ENCODE measurements at places on chromosomes 7 and 10.
A peak's percentile ranks its signal among the peaks of the same experiment; 100 is the strongest.

GRCh38 chr7:97512441-97513207 is 219.3 kb upstream of the TAC1 start:
- H3K4me1 ChIP-seq = no peaks in the 10 kb centered on the region
- no peaks in the 10 kb centered on the region for H3K27me3 ChIP-seq
- no peak overlapping the region for H3K4me3 ChIP-seq
- H3K36me3 ChIP-seq = no peaks in the 10 kb centered on the region

DNA sequence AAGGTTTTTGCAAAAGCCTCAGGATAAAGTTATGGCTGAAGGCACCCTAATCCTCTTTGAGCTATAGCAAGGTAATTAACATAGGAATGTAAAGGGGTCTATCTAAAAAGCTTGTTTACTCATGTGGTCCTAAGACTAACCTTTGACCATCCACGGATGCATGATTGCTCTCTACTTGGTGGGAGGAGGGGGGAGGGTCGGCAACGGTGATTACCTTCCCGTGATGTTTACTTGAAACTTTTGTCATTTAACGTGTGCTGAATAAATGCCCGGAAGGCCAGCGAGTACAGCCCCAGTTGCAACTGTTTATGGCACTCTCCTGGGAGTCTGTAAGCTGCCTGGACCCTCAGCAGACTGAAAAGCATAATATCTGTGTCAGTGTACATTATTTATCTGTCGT is 78.9 kb upstream of the GPR22 start:
- H3K4me1 ChIP-seq = no peaks in the 10 kb centered on the region
- H3K4me3 ChIP-seq = no peak overlapping the region
- H3K27me3 ChIP-seq = no peaks in the 10 kb centered on the region

- no peaks in the 10 kb centered on the region for H3K27me3 ChIP-seq
- no peak overlapping the region for H3K4me3 ChIP-seq
Observed at GRCh38 chr7:121027761-121028669, 39.5 kb downstream of the CPED1 start.

GRCh38 chr10:103284170-103284569 is 7.2 kb downstream of the INA start:
- no peaks in the 10 kb centered on the region for H3K36me3 ChIP-seq
- peaks cover 6% of the 10 kb centered on the region for H3K27me3 ChIP-seq
- no peak overlapping the region for H3K4me3 ChIP-seq
- no peaks in the 10 kb centered on the region for H3K4me1 ChIP-seq

- H3K27me3 ChIP-seq = no peaks in the 10 kb centered on the region
- peak overlapping the region; percentile 87 for H3K4me3 ChIP-seq
- H3K4me1 ChIP-seq = peaks cover 44% of the 10 kb centered on the region
- peak; percentile 15 for DNase-seq
Observed at GRCh38 chr10:102645388-102645740, 1.1 kb downstream of the TRIM8 start.

DNA sequence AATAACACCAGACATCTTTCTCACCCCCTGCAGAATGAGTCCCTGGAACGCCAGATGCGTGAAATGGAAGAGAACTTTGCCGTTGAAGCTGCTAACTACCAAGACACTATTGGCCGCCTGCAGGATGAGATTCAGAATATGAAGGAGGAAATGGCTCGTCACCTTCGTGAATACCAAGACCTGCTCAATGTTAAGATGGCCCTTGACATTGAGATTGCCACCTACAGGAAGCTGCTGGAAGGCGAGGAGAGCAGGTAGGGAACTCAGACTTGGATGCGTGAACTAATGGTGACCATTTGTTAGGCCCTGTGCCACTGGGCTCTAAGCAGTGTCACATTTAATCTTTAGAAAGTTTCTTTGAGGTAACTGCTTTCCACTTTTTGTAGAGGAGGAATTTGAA is 7.1 kb downstream of the VIM start:
- no peak for DNase-seq
- H3K4me1 ChIP-seq = peaks cover 24% of the 10 kb centered on the region
- H3K4me3 ChIP-seq = no peak overlapping the region
- no peak overlapping the region for H3K27ac ChIP-seq
- no peaks in the 10 kb centered on the region for H3K27me3 ChIP-seq

GRCh38 chr10:75746356-75746755 is 314.9 kb downstream of the LRMDA start:
- DNase-seq = no peak
- no peak overlapping the region for H3K27ac ChIP-seq
- no peaks in the 10 kb centered on the region for H3K4me1 ChIP-seq
- H3K4me3 ChIP-seq = no peak overlapping the region
- no peaks in the 10 kb centered on the region for H3K27me3 ChIP-seq

- H3K27ac ChIP-seq = no peak overlapping the region
- H3K36me3 ChIP-seq = no peaks in the 10 kb centered on the region
- no peak for DNase-seq
- H3K4me3 ChIP-seq = no peak overlapping the region
- H3K4me1 ChIP-seq = no peaks in the 10 kb centered on the region
Observed at GRCh38 chr10:30736685-30737232, 107.2 kb upstream of the LYZL2 start.

DNA sequence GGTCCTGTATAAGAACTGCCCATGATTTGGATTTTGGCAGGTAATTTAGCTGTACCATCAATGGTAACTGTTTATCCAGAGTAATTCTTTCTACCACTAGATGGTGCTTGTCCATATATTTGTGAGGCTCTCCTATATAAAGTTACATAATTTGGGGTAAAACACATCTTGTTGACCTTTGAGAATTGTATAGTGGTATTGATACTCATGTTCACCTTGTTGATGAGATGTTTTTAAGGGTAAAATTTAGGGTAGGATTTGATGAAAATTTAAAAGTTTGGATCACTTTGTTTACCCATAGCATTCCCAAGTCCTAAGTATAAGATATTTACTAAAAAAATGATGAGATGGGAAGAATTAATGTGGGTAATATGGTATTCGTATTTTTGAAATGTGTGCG is 31.6 kb downstream of the ST7 start:
- no peaks in the 10 kb centered on the region for H3K4me1 ChIP-seq
- no peak overlapping the region for H3K4me3 ChIP-seq
- no peak overlapping the region for H3K27ac ChIP-seq
- H3K36me3 ChIP-seq = no peaks in the 10 kb centered on the region
- DNase-seq = no peak

GRCh38 chr10:125629758-125630376 is 53.1 kb downstream of the TEX36 start:
- no peak overlapping the region for H3K27ac ChIP-seq
- no peaks in the 10 kb centered on the region for H3K27me3 ChIP-seq
- H3K4me3 ChIP-seq = no peak overlapping the region
- no peaks in the 10 kb centered on the region for H3K4me1 ChIP-seq

- no peak overlapping the region for H3K27ac ChIP-seq
- no peaks in the 10 kb centered on the region for H3K36me3 ChIP-seq
- H3K4me1 ChIP-seq = no peaks in the 10 kb centered on the region
- no peak overlapping the region for H3K4me3 ChIP-seq
Observed at GRCh38 chr7:17046666-17047065, 164.9 kb upstream of the AGR3 start.

GRCh38 chr7:81256991-81257390 is 338.1 kb upstream of the SEMA3C start:
- no peaks in the 10 kb centered on the region for H3K36me3 ChIP-seq
- no peak for DNase-seq
- no peaks in the 10 kb centered on the region for H3K27me3 ChIP-seq
- no peak overlapping the region for H3K4me3 ChIP-seq
- H3K4me1 ChIP-seq = no peaks in the 10 kb centered on the region
- no peak overlapping the region for H3K27ac ChIP-seq

DNA sequence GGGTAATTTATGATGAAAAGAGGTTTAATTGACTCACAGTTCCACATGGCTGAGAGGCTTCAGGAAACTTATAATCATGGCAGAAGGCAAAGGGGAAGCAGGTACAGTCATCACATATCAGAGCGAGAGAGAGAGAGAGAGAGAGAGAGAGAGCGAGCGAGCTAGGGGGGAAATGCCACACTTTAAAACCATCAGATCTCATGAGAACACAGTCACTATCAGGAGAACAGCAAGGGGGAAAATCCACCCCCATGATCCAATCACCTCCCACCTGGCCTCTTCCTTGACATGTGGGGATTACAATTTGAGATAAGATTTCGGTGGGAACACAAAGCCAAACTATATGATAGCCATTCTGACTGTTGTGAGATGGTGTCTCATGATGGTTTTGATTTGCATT is 576.3 kb downstream of the GFRA1 start:
- H3K27me3 ChIP-seq = no peaks in the 10 kb centered on the region
- no peak for DNase-seq
- no peaks in the 10 kb centered on the region for H3K4me1 ChIP-seq
- H3K36me3 ChIP-seq = no peaks in the 10 kb centered on the region
- H3K27ac ChIP-seq = no peak overlapping the region
- no peak overlapping the region for H3K4me3 ChIP-seq

GRCh38 chr10:43961523-43962345 is 313.1 kb upstream of the ZNF32 start:
- no peak for DNase-seq
- H3K4me1 ChIP-seq = no peaks in the 10 kb centered on the region
- H3K27me3 ChIP-seq = no peaks in the 10 kb centered on the region
- no peak overlapping the region for H3K4me3 ChIP-seq
- no peaks in the 10 kb centered on the region for H3K36me3 ChIP-seq

DNA sequence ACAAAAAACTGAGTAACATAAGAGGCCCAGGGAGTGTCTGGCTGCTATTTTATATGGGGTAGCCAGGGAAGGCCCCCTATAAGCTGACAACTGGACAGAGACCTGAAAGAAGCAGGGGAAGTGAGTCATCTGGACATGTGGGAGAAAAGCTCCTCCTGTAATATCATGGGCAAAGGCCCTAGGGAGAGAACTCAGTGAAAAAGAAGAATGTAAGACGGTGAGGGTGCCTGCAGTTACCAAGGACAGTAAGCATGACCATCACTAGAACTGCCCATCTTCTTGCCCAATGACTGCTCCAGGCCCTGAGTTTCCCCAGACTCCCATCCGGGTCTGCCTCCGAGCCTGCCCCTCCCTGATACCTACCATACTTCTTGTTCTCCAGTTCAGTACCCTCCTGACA is 2.3 kb downstream of the ELMO1 start:
- H3K4me3 ChIP-seq = no peak overlapping the region
- no peaks in the 10 kb centered on the region for H3K36me3 ChIP-seq

- H3K36me3 ChIP-seq = no peaks in the 10 kb centered on the region
- H3K4me3 ChIP-seq = no peak overlapping the region
- DNase-seq = no peak
- no peak overlapping the region for H3K27ac ChIP-seq
- no peaks in the 10 kb centered on the region for H3K4me1 ChIP-seq
Observed at GRCh38 chr7:105743351-105744090, 132.9 kb downstream of the ATXN7L1 start.

- peaks cover 32% of the 10 kb centered on the region for H3K36me3 ChIP-seq
- no peak overlapping the region for H3K4me3 ChIP-seq
- DNase-seq = no peak
- H3K4me1 ChIP-seq = no peaks in the 10 kb centered on the region
Observed at GRCh38 chr7:35670856-35671569, 23.9 kb downstream of the HERPUD2 start.

GRCh38 chr10:90417029-90417428 is 440.8 kb downstream of the HTR7 start:
- no peak overlapping the region for H3K4me3 ChIP-seq
- H3K4me1 ChIP-seq = no peaks in the 10 kb centered on the region
- no peak overlapping the region for H3K27ac ChIP-seq
- no peaks in the 10 kb centered on the region for H3K27me3 ChIP-seq

DNA sequence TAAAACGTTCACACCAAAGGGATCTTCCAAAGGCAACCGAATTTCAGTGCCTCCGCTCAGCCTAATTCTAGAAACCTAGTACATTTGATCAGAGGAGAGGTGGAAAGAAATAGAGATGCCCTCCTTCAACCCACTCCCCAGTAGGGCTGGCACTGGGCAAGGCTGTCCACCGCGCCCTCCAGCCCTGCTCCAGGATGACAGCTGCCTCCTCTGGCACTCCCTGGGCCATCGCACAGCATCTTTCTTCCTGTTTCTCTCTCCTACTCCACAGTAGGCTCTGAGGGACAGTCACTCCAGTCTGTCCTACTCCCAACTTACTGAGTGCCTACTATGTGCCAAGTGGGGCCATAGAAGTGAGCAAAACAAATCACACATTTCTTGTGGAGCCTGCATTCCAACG is 226.2 kb downstream of the SKIDA1 start:
- H3K27ac ChIP-seq = no peak overlapping the region
- DNase-seq = no peak
- H3K4me1 ChIP-seq = no peaks in the 10 kb centered on the region

- no peak overlapping the region for H3K27ac ChIP-seq
- H3K27me3 ChIP-seq = no peaks in the 10 kb centered on the region
- no peaks in the 10 kb centered on the region for H3K36me3 ChIP-seq
- no peaks in the 10 kb centered on the region for H3K4me1 ChIP-seq
- no peak overlapping the region for H3K4me3 ChIP-seq
Observed at GRCh38 chr10:52571516-52572182, 200.9 kb downstream of the MBL2 start.

DNA sequence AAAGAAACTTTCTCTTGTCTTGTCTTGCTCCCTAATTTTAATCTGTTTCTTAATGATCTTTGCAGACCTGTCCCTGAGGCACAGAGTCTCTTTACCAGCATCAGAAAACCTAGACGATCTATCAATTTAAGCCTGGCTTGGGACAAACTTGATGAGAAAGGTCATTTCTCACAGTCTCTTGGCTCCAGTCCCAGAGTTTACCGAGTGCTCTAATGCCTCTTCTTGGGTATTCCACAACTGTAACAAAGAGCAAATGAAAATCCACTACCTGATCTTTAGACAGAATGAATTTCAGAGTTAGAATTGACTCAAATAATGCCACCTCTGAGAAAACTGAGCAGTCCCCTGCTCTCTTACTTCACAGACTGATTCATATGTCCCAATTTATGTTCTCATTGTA is 106.4 kb upstream of the DNAJB12 start:
- no peak overlapping the region for H3K4me3 ChIP-seq
- no peaks in the 10 kb centered on the region for H3K4me1 ChIP-seq
- H3K36me3 ChIP-seq = no peaks in the 10 kb centered on the region
- no peak overlapping the region for H3K27ac ChIP-seq
- no peaks in the 10 kb centered on the region for H3K27me3 ChIP-seq
- DNase-seq = no peak

DNA sequence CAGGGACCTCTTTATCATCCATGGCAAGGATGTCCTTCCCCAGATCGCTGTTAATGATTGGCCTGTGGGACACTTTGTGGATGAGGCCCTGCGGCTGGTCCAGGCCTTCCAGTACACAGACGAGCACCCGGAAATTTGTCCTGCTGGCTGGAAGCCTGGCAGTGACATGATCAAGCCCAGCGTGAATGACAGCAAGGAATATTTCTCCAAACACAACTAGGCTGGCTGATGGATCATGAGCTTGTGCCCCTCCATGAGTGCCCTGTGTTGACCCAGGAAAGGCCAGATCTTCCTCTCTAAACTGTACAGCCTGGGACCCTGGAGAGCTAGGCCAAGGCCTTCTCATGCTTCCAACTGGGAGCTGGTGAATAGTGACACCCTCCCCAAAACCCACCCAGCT is 124.1 kb downstream of the CUL2 start:
- H3K4me3 ChIP-seq = no peak overlapping the region
- no peak for DNase-seq
- H3K36me3 ChIP-seq = no peaks in the 10 kb centered on the region
- no peaks in the 10 kb centered on the region for H3K4me1 ChIP-seq
- H3K27ac ChIP-seq = no peak overlapping the region
- H3K27me3 ChIP-seq = no peaks in the 10 kb centered on the region

GRCh38 chr10:86451604-86451960 is 70.0 kb downstream of the WAPL start:
- H3K4me1 ChIP-seq = no peaks in the 10 kb centered on the region
- H3K36me3 ChIP-seq = peaks cover 49% of the 10 kb centered on the region
- no peak for DNase-seq
- no peak overlapping the region for H3K4me3 ChIP-seq
- H3K27me3 ChIP-seq = no peaks in the 10 kb centered on the region
- no peak overlapping the region for H3K27ac ChIP-seq

- DNase-seq = no peak
- no peaks in the 10 kb centered on the region for H3K27me3 ChIP-seq
- no peaks in the 10 kb centered on the region for H3K36me3 ChIP-seq
Observed at GRCh38 chr7:141430455-141431139, 120.6 kb upstream of the AGK start.

Data from effector memory CD4-positive, alpha-beta T cell (primary cell).